Trophoblast cell (in vitro differentiated cells and primary cell): ENCODE measurements at places on chromosomes 12 and 14.
A peak's percentile ranks its signal among the peaks of the same experiment; 100 is the strongest.

DNA sequence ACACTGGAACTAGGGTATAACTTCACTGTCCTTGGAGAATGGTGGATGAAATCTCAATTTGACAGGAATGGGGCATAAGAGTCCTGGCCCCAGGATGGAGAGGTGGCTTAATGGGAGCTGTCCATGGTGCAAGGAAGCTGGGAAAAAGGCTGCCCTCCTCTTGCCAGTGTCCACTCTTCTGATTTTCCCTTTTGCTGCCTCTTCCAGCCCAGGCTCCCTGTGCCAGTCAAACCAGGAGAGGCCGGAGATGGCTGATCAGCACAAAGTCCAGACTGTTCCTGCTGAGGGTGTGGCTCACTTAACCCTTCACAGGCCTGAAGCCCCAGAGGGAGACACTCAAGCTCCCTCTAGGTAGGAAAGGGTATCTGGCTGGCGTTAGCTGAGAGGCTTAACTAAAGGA, at the start of gene MYO1A:
Gene MYO1A (minus strand): TSS at position 240 of the 400 bp plus-strand sequence. CDS start 1,806 bp downstream, outside the sequence.
- no peaks in the 10 kb centered on the region for H3K4me1 ChIP-seq
- no peaks in the 10 kb centered on the region for H3K27me3 ChIP-seq
- H3K36me3 ChIP-seq: peaks cover 6% of the 10 kb centered on the region
- DNase-seq: peak; percentile 21

DNA sequence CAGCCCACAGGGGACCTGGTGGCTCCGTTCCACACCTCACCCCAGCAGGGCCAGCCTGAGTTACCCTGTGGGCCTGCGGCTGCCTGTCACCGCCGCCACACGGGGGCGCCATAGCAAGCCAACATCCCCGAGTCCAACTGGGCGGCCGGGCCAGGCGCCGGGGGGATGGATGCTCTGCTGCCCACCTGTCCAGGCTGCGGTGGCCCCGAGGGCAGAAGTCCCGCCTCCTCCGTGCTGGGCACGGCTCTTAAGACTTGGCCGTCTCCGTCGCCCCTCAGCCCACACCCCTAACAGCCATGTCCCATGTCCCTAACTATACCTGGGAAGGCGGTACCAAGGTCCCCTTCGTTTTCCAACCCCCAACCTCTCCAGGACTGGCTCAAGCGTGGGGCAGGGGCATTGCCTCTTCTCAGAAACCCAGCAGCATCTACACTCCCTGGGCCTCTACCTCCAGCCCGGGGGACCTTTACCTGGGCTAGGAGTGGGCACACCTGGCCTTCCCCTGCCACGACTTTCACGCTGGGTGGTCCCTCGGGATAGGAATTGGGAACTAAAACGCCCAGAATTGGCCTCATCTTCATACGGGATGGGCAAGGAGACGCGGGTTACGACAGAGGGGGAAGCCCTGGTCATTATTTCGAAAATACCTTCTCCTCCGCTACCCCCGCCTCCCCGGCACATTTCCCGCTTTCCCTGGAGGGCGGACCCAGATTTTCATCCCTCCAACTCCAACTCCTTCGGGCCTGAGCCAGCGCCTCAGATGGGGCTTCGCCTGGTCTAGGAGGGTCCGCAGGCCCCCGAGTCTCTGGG, 1.1 kb upstream of the CYP46A1 start:
- peaks cover 6% of the 10 kb centered on the region for H3K4me1 ChIP-seq
- H3K27me3 ChIP-seq: no peaks in the 10 kb centered on the region
- DNase-seq: peak; percentile 88
- peak overlapping the region; percentile 78 for H3K4me3 ChIP-seq

DNA sequence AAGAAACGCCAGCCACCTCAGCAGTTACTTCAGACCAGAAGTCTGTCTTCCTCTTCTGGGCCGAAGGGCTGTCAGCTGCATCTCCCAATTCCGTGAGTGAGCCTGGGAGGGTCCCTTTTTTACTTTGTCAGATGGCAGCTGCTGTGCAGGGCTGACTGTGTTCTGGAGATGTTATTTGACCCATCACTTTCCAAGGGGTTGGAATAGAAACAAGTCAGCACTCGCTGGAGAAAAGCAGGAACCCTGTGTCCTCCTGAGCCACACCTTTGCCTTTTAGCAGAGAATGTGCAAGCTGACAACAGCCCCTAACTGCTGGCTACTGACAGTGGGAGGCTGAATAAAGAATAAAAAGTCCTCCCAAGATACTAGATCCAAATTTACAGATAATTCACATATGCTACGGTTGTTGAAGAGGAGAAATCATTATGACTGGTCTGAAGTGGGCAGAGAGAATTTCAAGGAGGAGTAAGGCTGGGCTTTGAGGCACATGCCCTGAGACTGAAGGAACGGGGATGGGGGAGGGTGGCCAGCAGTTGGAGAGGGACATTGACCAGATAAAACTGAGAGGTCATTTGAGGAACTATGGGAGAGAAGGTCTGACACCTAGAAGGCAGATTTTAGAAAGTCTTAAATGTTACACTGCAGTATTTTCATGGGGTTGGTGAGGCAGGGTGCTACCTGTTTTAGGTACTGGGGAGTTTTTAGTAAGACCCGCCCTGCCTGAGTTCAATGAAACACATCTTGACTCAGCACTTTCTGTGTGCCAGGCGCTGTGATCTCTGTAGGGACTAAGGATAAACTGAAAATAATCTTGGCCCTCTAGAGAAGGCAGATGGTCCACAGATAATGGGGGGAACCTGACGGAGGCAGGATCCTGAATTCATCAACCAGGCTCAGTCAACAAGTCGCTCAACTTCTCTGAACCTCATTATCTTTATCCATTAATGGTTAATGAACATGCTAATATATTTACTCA, 27.4 kb downstream of the FAM234B start:
- no peak for DNase-seq
- peaks cover 13% of the 10 kb centered on the region for H3K4me1 ChIP-seq
- H3K36me3 ChIP-seq: no peaks in the 10 kb centered on the region
- H3K27ac ChIP-seq: no peak overlapping the region
- no peaks in the 10 kb centered on the region for H3K27me3 ChIP-seq

- H3K27me3 ChIP-seq: no peaks in the 10 kb centered on the region
- no peak for DNase-seq
- H3K36me3 ChIP-seq: no peaks in the 10 kb centered on the region
- no peak overlapping the region for H3K4me3 ChIP-seq
- no peaks in the 10 kb centered on the region for H3K4me1 ChIP-seq
Measured at GRCh38 chr14:60253649-60254048, 4.6 kb downstream of the PPM1A start.

DNA sequence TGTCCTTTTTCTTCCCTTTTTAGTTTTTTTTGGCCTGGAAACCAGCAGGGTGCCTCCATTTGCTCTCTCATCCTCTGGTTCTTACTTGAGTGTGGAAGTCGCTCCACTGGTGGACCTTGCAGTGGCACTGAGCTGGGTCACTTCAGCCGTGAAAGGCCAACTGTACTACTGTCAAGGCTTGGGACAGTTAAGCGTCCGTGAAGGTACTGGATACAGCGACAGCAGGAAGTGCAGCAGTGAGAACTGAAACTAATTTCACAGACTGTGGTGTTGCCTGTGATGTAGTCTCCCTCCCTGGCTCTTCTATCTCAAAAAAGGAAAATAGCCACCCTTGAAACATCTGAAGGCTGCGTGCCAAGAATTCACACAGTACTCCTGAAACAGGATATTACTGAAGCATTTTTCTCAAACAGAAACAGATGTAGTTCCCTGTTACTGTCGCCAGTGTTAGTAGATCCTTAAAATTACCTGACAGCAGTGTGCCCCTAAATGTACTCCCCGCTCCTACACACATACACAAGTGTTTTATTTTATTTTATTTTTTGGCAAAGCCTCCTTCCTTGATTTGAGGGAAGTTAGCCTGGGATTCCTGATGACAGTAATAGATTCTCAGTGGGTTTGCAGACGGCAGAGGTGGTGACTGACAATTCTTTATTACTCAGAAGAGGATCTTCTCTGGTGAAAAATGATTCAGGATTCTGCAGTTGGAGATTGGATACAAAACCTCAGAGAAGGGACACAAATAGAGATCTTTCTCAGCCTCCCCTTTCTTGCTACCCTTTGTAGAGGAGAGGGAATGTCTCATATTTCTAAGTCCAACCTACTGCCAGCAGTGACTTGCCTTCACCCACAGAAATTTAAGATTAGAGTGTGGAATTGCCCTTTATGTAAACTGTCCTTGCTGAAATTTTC, 4.4 kb downstream of the SUSD6 start:
- no peak overlapping the region for H3K4me3 ChIP-seq
- H3K27ac ChIP-seq: no peak overlapping the region
- peaks cover 6% of the 10 kb centered on the region for H3K4me1 ChIP-seq
- H3K36me3 ChIP-seq: no peaks in the 10 kb centered on the region
- no peaks in the 10 kb centered on the region for H3K27me3 ChIP-seq

GRCh38 chr12:779745-780734, 27.7 kb downstream of the WNK1 start:
- no peak overlapping the region for H3K27ac ChIP-seq
- no peak overlapping the region for H3K4me3 ChIP-seq
- peak; percentile 57 for DNase-seq
- H3K4me1 ChIP-seq: no peaks in the 10 kb centered on the region

DNA sequence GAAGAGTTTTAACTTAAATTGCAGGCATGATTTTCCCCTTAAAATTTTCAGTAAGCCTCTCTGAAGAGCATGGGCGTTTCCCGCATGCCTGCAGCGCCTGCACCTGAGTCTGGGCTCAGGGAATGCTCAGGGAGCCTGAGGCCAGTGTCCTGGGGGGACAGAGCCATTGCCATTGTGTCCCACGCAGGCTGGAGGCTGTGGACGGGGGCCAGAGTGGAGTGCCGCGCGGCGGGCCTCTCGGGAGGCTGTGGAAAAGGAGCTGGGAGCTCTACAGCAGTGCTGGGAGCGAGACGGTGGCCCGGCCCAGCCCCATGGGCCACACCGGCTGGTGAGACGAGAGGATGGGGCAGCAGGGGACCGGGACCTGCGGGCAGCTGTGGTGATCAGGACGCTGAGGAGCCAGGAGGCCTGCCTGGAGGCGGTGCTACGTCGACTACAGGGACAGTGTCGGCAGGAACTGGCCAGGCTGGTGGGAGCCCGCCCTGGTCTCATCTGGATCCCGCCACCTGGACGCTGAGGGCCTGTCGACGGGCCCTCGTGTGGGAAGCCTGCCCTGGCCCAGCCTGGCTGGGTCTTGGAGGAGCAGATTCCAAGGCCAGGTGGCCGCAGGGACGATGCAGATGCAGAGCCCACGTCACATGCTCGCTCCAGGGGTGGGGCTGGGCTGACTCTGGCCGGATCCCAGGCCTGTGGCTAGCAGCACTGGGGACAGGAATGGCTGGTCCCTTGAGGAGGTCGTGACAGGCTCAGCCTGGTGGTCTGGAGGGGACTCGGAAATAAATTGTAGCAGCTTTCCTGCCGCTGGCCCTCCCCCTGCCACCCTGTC, 7.6 kb downstream of the TEDC1 start:
- H3K4me1 ChIP-seq: no peaks in the 10 kb centered on the region
- no peak overlapping the region for H3K27ac ChIP-seq
- H3K4me3 ChIP-seq: no peak overlapping the region
- no peaks in the 10 kb centered on the region for H3K36me3 ChIP-seq
- no peaks in the 10 kb centered on the region for H3K27me3 ChIP-seq

- no peak overlapping the region for H3K27ac ChIP-seq
- no peak for DNase-seq
- no peak overlapping the region for H3K4me3 ChIP-seq
Measured at GRCh38 chr12:111006621-111007020, 86.2 kb upstream of the MYL2 start.

GRCh38 chr14:103209506-103209905, 86.2 kb downstream of the TNFAIP2 start:
- peaks cover 19% of the 10 kb centered on the region for H3K27me3 ChIP-seq
- no peak overlapping the region for H3K4me3 ChIP-seq
- H3K27ac ChIP-seq: no peak overlapping the region
- no peaks in the 10 kb centered on the region for H3K36me3 ChIP-seq
- peaks cover 3% of the 10 kb centered on the region for H3K4me1 ChIP-seq
- DNase-seq: no peak

DNA sequence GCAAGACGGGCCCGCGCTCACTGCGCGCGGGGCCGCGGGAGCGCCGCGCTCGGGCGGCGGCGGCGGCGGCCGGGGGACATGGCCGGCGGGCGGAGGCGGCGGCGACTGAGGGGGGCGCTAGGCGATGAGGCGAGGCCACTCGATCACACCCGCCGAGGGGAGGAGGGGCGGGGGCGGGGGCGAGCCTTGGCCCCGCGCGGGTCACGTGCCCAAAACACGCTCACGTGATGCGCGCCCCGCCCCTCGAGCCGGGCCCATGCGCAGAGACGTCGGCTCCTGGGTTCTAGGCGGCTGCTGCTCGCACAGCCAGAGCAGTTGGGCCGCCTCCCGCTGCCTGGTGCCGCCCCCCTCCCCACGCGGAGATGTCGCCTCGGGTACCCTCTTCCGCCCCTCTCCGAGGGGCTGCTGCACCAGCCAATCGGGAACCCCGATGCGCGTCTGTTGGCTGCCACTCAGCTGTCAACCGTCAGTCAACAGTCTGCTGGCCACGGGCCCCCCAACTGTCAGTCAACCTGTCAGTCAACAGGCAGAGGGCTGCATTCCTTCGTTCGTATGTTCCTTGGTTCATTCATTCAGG, at the start of gene SPPL3:
Gene SPPL3 (minus strand): TSS at position 162 of the 577 bp plus-strand sequence. CDS start 491 bp downstream, outside the sequence.
- H3K27me3 ChIP-seq: no peaks in the 10 kb centered on the region
- peaks cover 10% of the 10 kb centered on the region for H3K4me1 ChIP-seq
- H3K36me3 ChIP-seq: peaks cover 3% of the 10 kb centered on the region
- DNase-seq: peak; percentile 90
- H3K4me3 ChIP-seq: peak within 1 kb of the TSS; percentile 99

GRCh38 chr12:90953956-90954421, 987 bp downstream of the CCER1 start:
- H3K4me3 ChIP-seq: peak overlapping the region; percentile 51
- no peaks in the 10 kb centered on the region for H3K4me1 ChIP-seq
- no peak overlapping the region for H3K27ac ChIP-seq
- H3K27me3 ChIP-seq: no peaks in the 10 kb centered on the region
- no peaks in the 10 kb centered on the region for H3K36me3 ChIP-seq
- DNase-seq: peak; percentile 22

DNA sequence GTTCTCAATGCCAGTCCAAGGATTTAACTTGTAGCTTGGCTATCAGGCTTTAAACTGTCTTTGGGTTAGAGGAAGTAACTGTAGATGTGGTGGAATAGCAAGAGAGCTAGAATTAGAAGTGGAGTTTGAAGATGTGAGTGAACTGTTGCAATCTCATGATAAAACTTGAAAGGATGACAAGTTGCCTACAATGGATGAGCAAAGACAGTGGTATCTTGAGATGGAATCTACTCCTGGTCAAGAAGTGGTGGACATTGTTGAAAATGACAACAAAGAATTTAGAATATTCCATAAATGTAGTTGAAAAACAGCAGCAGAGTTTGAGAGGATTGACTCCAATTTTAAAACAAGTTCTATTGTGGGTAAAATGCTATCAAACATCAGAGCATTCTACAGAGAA, 199.0 kb downstream of the DUSP6 start:
- no peaks in the 10 kb centered on the region for H3K27me3 ChIP-seq
- no peak for DNase-seq
- no peak overlapping the region for H3K27ac ChIP-seq
- no peaks in the 10 kb centered on the region for H3K4me1 ChIP-seq
